ENCODE measurements at places on chromosomes 3 and 15.
A peak's percentile ranks its signal among the peaks of the same experiment; 100 is the strongest.

GRCh38 chr15:53586799-53587198, 172.7 kb downstream of the WDR72 start:
- DNase-seq = peak; percentile 33

DNA sequence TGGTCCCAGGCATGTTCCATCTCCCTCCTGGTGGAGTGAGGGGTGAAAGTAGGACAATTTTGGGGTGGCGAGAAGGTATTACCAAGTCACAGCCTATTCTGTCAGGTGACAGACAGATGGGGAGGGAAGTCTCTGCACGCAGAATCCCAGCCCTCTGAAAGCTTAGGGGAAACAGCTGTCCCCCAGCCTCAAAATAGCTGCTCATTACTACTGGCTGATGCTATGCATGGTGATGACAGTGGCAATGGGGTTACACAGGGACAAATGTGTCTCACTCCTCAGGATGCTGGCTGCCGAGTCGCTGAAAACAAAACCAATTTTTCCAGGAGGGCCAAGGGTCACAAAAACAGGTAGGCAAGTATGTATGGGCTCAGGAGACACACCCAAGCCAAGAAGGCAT, 68.8 kb upstream of the OXTR start:
- DNase-seq = no peak

- no peak for DNase-seq
Observed at GRCh38 chr15:66838202-66838601, 136.2 kb downstream of the SMAD6 start.

GRCh38 chr15:38520035-38520434, 44.6 kb downstream of the RASGRP1 start:
- DNase-seq = no peak

- no peak for DNase-seq
Observed at GRCh38 chr15:64213646-64214045, 50.8 kb upstream of the PPIB start.
